Hematopoietic multipotent progenitor cell treated with erythropoietin and hydrocortisone succinate and interleukin-3 and kit ligand, for 6 days (in vitro differentiated cells): ENCODE measurements at places on chromosomes 4 and X.

DNA sequence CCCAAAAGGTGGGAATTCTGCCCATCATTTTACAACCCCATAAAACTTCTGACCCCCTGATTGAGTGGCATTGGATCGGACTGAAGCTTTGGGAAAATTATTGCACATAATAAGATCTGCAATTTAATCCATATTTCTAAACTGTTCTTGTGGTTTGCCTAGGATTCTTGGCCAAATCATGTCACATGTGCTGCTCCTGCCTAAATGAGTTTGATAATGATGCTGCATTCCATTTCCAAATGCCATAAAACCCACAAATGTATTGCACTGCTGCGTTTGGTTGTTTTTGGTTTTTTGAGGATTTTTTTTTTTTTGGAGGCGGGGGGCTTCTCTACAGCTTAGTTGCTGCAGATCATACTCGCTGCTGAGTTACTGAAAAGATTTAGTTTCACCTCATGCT lies 153.6 kb downstream of the QDPR start:
- no peak for DNase-seq

GRCh38 chrX:24334461-24334860 lies 20.6 kb upstream of the SUPT20HL2 start:
- no peak for DNase-seq

GRCh38 chr4:3605491-3605890 lies 73.3 kb upstream of the LRPAP1 start:
- no peak for DNase-seq

DNA sequence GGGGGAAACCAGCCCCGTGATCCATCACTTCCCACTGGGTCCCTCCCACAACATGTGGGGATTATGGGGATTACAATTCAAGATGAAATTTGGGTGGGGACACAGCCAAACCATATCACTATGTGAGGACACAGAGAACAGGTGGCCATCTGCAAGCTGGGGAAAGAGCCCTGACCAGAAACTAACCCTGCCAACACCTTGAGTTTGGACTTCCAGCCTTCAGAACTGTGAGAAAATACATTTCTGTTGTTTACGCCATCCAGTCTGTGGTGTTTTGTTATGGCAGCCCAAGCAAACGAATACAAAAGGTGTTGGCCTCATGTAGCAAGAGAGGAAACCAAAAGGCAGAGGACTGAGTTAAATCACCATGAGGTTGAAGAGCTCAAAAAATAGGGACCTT lies 169.9 kb upstream of the TENM3 start:
- DNase-seq = no peak

DNA sequence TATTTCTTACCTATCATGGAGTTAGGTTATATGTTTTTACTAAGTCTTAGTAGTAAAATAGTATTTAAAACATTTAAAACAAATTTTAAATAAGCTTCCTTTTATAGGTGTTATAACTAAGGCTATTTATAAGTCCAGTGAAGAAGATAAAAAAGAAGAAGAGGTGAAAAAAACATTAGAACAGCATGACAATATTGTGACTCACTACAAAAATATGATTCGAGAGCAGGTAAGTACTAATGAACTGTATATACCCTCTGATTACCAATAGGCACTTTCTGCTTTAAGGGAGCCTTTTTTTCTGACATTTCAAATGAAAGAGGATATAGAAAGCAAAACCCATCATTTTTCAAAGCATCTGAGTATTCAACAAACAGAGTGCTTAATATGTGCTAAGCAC lies 76.6 kb downstream of the USO1 start:
- DNase-seq = no peak

DNA sequence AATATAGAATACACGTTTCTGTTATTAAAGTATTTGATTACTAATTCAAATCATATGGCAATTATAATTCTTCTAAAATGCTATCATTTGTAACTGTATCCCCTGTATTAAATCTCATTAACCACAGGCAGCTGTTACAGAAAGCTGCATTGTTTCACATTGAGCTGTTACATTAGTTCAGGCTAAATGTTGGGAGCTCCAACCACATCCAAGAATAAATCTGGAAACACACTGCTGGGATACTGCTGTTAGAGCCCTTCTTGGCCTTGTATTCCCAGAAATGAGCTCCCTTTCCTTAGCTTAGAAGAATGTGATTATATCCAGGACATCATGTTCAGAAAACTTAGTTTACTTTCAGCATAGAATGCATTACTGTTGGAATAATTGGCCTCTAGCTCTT lies 48.2 kb downstream of the GUCY1B1 start:
- no peak for DNase-seq

- no peak for DNase-seq
Observed at GRCh38 chrX:118571836-118572235, 76.2 kb downstream of the DOCK11 start.

DNA sequence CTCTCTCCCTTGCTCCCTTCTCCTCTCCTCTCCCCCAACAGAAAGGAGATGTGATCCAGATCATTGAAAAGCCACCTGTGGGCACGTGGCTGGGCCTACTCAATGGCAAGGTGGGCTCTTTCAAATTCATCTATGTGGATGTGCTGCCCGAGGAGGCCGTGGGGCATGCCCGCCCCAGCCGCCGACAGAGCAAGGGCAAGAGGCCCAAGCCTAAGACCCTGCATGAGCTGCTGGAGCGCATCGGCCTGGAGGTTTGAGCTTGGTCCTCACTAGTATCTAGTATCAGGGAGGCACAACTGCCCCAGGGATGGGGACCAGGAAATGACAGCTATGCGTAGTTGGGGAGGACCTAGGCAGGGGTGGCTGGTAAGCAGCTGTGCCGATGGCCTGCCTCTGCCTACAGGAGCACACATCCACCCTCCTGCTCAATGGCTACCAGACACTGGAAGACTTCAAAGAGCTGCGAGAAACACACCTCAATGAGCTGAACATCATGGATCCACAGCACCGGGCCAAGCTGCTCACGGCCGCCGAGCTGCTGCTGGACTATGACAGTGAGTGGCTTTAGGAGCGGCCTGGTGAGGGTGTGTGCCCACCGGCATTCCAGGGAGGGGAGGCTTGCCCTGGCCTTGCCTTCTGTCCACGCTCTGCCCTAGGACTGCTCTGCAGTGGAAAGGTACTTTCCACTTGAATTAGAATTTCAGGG lies 13.0 kb downstream of the SASH3 start:
- DNase-seq = no peak

GRCh38 chr4:1599491-1600210 lies 84.5 kb downstream of the FAM53A start:
- DNase-seq = no peak

DNA sequence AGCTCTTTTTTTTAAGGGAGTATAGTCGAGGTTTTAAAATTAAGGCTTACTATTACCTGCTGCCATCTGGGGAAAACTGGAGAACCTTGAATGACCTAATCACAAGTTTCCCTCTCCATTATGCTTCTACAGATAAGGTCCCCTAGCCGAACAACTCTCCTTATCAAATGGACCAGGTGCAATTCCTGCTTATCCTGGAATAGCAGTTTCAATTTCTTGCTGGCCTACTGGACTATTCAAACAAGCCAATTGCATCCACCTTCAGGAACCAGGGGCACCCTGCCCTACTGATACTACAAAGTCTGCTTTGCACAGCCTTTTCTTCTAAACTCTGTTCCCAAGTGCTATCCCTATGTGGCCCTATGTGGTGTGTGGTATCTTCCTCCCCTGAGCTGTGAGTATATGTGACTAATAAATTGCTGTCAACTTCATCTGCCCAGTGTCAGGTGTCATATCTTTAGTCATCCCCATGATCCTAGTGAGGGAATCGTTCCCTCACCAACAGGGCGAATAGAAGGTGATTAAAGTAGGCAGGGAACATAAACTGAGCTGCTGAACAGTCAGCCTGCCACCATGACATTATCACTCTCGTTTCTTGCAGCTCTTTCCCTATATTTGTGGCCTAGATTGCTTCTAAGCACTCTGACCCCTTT lies 128.5 kb downstream of the ATG4A start:
- DNase-seq = peak; percentile 1

- no peak for DNase-seq
Observed at GRCh38 chr4:161792991-161793390, 370.8 kb downstream of the FSTL5 start.

DNA sequence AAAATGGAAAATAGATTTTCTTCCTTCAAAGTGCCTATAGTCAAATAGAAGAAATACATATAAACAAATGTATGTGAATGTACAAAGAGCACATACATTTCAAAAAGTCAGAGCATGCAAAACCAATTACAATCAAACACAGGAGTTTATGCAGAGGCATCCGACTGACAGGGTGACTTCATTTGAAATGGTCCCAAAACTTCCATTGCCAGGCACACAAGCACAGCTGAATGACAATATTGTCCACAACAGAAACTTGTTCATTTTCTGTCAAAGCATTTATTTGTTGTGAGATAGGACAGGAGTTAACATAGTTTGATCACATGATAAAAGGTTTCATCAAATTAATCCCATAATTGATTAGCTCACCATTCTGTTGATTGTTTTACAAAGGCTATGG lies 96.4 kb upstream of the TTC29 start:
- no peak for DNase-seq

GRCh38 chrX:137363559-137363958 lies 202.4 kb upstream of the ZIC3 start:
- DNase-seq = no peak

DNA sequence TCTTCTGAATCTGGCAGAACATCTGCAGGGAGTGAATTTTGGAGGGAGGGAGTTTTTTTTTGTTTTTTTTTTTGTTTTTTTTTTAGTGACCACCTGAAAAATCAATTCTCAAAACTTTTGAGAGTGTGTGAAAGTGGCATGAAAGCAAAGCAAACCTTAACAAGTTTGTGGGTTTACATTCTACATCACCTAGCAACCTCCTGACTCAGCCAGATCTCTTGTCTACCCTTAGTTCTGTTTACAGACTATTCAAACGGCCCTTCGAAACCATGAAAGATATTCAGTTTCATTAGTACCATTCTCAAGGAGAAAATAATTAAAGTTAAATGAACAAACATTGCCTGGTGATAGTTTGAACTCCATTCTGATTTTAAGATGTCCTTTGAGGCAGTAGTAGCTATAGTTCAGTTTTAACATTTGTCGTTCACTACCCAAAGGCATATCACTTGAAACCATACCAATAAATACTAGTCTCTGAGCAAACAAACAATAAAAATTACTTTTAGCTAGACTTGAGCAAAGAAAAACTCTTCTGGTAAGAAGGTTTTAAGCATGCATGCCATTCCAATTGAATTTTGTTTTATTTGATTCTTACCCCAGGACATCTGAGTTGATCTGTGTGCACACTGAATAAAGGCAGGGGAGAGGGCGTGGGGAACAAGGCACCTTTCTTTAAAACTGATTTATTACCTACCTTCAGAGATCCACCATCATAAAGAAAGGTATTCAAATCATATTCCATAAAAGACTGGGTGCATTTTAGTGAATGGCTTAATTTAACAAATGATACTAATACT lies 137.7 kb downstream of the ARX start:
- DNase-seq = no peak

- peak; percentile 48 for DNase-seq
Observed at GRCh38 chrX:53263597-53264094, 17.7 kb downstream of the IQSEC2 start.

GRCh38 chr4:48420144-48420543 lies 63.0 kb upstream of the SLC10A4 start:
- no peak for DNase-seq

- DNase-seq = peak; percentile 22
Observed at GRCh38 chr4:70997036-70997435, 3.6 kb downstream of the DCK start.

DNA sequence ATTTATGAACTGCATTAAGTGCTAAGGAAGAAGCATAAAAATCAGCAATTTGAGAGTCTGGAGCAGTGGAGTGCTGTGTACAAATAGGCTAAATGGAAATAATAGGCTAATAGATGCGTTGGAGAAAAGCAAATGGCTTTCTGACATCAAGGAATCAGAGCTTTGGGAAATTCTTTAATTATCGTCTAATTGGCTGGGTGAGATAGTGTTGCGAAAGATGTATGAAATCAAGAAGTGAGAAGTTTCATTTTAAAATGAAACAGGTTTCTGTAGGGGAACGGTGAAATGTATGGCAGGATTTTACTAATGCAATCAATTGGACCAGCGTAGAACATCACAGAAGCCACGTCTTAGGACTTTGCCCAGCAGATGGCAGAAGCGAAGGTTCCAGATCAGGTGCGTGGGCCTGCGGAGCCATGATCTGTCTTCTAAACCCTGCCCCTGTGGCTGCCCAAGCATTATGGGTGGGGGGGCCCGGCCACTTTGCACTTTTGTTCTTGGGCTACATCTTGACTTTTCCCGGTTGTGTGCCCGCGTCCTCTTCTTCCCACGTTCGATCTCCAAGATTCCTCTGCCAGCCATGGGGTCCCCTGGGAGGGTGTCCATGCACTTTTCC lies 118.5 kb upstream of the SHISA3 start:
- DNase-seq = peak; percentile 5

DNA sequence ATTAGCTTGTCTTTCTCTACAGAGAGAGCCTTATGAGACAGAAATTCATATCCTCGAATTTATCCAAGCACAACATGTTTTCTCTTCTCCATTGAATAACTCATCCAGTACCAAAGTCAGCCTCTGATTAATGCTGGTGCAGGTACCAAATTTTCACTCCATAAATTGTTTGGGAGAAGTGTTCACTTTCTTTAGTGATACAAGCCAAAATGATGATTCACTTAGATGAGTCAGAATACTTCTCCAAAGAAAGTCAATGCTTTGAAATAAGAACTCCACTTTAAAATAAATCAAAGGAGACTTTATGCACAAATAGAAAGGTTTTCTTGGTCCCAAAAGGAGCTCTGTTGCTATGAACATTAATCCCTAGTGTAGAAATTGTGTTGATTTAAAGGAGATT lies 60.2 kb downstream of the MAOB start:
- DNase-seq = no peak

- DNase-seq = no peak
Observed at GRCh38 chr4:74219240-74219639, 61.3 kb downstream of the MTHFD2L start.

DNA sequence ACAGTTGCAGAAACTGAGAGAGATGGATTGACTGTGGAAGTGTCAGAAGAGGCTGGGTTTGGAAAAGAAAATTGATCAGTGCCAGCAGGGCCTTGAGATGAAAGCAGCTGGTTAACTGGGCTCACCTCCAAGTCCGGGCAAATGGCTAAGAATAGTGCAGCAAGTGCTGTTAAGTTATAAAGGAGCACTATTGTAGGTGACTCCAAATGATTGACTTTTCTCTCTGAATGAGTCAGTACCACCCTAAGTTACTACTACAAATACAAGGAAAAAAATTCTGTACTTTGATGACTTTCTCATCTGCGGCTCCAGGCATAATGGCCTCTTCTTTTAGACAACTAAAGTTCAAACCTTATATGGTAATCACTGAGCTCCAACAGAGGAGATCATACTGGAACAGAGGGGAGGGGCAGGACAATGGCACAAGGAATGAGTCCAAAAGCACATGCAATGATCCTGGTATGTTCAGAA lies 733.4 kb upstream of the INTU start:
- no peak for DNase-seq

- DNase-seq = no peak
Observed at GRCh38 chr4:170803492-170803891, 713.7 kb upstream of the AADAT start.

DNA sequence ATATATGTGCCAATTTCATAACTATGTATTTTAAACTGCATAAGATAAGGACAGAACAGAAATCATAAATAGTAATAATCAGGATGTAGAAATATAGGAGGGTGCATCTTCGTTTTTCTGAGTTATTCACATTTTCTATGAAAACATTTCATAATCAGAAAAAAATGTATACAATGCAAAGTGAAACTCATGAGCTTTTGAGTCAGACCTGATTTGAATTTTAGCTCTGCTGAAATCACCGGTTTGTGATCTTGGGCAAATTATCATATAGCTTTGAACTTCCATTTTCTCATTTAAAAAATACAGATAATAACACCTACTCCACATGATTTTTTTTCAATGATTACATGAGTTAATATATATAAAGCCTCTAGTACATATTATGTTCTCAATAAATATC lies 106.9 kb downstream of the KDR start:
- DNase-seq = no peak
